ENCODE measurements at places on chromosomes 5 and 9. TPM values are rescaled to one million over a fixed set of nuclear protein-coding genes. Genes with fewer than 3 reads are reported as not detected.

- no peak for DNase-seq
These were observed 278.3 kb upstream of the DMRT1 start for GRCh38 chr9:563200-563599.

NINJ1 gene
- polyA plus RNA-seq = 26.4 TPM

DNA sequence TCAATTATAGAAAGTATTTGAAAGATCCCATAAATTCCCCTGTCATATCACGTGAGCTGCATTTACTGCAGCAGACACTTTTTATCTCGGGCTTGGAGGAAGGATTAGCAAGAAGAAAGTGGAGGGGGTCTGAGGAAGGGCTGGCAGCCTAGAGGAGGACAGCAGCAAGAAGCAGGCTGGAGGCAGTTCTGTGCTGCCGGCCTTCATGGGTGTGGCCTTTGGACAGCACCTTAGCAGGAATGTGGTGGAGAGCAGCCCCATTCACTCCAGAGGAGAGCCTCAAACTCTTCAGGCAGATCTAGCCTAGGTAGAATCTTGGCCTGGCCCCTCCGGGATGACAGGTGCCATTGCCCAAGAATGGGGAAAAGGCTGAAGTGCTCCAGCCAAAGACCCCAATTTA is 89.8 kb upstream of the GABRP start:
- no peak for DNase-seq

PCDHGA12 gene
- polyA plus RNA-seq = 1.7 TPM

TERT gene
- polyA plus RNA-seq = not detected

GLRX gene
- polyA plus RNA-seq = 11.3 TPM

GBGT1 gene
- 3.6 TPM for polyA plus RNA-seq

GRCh38 chr5:43245724-43246385 is 53.8 kb downstream of the NIM1K start:
- DNase-seq = no peak

DNA sequence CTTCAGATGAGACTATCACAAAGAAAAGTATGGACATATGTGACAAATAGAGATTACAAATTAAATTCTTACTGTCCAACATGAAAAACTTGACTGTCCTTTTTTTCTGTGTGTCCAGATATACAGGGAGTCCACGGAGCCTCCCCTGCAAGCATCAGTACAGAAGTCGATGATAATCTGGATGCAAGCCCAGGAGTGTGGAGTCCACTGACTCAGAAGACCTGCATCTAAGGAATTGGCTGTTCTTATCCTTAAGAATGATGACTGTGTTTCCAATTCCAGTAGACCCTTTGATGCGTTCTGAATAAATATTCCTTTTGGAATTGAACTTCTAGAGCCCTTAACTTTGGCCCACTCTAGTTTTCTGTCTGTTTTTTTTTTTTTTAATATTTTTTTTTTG is 56.7 kb upstream of the TAF11L2 start:
- DNase-seq = no peak

DNA sequence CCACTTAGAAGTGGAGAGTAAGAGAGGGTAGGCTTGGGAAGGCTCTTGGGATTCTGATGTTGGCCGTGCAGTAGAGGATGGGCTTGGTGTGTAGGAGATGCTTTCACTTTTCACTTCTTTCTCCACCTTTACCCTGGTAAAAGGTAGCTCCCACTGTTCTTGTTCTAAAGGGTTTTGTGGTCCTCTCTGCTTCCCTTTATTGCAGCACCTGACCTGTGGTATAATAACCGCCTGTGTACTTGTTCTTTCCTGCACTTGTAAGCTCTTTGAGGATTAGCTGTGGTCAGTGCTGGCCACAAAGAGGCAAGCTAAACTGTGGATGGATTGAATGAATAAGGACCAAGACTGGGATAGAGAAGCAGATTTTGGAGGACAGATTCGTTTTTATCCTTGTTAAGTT is 25.2 kb downstream of the KDM4C start:
- no peak for DNase-seq

DNA sequence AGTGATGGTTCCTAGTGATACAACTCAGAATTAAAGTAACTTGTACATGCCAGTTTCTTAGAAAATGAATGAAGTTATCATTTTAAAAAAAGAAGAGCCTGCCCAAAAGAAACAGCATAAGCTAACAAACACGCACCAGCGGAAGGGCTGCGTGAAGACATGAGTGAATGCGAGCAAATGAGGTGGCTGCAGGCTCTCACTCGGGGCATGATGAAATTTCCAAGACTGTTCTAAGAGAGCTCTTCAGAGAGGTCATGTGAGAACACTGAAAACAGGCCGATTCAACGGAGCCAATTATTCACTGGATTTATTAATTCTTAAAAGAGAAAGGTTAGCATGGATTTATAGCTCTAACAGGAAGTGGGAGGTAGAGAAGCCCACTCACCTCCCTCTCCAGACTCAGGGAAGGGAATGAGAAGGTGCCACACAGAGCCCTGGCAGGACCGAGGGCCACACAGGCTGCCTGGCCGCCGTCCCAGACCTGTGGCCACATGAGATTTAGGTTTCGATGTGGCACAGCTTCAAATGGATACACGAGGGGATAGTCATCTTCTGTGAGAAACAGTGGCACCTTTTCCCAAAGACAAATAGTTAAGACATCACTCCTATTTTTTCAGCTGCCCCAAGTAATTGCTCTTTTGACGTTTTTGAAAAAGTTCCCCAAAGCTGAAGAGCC is 55.5 kb downstream of the HABP4 start:
- DNase-seq = no peak

DNA sequence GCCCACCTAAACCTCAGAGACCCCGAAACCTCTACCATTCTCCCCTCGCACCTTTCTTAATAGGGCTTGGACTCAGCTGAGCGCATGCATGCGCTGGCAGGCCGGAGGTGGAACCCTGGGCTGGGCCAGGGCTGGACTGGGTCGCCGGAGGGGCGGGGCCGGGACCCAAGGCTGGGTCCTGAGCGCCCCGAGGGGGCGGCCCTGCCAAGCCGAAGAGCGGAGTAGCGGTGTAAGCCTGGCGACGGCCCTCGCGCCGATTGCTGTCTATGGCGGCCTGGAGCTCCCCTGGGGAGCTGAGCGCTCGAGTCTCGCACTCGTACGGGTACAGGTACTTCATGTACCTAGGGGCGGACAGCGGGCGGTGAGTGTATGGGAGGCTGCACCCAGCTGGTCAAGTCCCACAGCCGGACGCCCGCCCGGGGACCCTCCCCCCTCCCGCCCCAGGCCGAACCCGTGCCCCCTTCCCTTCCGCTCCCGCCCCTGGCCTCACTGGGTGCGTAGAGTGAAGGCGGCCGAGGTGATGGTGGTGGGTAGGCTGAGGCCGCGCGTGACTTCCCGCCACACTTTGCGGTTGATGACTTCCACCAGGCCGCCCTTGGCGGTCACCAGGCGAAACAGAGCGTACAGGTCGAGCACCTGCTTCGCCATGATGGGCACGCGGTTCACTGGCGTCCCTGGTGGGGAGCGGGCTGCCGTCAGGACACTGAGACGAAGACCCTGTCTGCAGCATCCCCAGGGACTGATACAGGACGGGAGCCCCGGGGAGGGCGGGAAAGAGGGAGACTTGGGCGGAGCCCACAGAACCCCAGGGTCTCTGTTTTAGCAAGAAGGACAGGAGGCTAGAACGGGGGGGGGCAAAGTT is 3.3 kb upstream of the DCTN3 start:
- DNase-seq = no peak

TAF11L11 gene
- not detected for polyA plus RNA-seq

FBP2 gene
- polyA plus RNA-seq = 91.5 TPM

DNA sequence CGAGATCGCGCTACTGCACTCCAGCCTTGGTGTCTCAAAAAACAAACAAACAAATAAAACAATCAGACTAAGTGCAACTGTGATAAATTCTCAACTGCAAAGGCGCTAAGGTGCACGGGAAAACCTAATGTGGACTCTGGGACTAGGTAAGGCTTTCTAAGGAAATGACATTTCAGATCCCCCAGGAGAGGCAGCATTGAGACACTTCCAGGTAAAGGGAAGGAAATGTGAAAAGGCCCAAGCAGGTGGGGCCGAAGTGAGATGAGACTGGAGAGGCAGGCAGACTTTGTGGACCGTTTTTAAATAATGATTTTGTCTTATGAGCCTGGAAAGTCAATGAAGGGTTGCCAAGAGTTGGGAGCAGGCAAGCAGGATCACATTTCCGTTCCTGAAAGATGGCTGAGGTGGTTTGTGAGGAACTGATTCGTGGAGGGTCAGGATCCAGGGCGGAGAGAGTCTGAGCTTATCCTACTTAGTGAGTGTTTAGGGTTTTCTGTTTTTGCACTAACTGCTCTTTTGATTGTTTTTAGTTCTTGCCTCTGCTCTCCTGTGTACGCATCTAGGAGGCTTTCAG is 2.0 kb upstream of the APBA1 start:
- no peak for DNase-seq

- no peak for DNase-seq
These were observed 590.3 kb upstream of the C9orf72 start for GRCh38 chr9:28163619-28164018.

DNA sequence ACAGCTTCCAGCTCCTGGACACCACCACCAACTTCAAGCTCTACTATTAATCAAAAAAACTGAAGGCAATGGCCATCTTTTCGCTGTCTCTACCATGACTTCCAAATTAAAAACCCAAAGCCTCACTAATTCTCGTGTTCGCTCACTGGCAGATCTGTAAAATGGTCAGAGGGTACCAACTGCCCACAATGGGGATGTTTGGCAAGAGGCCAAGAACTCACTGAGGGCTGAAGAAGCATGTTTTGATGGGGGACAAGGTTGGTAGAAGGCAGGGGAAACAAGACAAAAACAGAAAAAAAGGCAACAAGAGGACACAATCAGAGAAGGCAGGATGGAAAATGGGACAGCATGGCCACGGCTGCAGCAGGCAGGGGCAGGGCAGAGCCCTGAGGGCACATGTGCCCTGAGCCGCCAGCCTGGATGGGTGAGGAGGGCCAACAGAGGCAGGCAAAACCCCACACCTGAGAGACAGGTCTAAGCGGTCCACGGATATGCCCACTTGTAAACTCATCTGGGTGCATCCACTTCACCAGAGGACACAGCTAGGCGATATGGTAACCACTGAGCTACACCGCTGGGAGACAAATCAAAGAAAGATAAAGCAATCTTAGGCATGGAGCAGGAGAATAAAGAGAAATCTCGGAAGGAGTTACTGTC is 50.3 kb downstream of the PFDN1 start:
- DNase-seq = no peak

PCDHAC2 gene
- polyA plus RNA-seq = 0.67 TPM

DNA sequence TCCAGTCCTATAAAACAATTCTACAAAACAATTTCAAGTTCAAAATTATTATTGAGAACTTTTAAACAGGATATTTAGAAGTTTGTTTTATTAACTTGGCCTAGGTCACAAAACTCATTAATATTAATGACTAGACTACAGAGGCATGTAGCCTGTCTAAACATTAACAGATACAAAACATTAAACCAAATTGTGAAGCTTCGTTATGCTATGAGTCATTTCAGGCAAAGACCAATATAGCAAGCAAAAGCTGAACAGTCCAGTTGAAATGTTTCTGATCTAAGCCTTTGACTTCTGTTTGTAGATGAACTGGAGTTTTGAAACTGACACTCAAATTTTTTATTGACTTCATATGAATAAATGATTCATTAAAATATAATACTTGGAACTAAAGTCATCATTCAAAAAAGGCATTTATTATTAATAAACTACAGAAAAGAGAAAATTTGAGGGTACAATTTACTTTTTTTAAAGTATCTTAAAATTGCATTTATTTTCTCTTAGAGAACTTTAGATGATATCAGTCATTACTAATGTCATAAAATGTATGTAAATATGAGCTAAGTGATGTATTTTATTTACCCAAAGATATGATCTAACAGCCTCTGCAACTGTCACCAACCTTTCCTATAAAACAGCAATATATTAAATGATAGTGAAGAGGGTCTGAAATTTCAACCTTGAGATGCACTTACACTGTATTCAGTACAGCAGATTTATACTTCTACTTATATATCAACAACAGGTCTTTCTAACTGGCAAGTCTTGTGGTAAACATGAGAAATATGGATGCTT is 188.8 kb downstream of the COMMD10 start:
- DNase-seq = no peak

PLAC8L1 gene
- polyA plus RNA-seq = 0.73 TPM

CSF2 gene
- polyA plus RNA-seq = not detected

DNA sequence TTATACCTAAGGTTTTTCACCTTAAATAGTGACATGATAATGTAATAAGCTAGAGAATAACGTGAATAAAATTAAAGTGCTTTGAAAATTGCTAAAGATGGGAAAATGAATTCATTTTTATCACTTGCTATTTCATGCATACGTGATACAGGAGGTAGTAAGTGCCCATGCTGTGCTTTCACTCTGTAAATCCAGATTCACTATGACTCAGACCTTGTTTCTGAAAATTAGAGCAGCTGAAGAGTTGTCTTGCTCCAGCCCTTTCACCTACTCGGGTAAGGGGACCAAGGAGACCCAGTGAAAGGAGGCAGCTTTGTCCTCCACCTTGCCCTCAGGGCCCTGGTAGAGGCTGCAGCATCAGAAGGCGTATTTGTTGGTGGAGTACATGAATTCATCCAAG is 87.9 kb downstream of the ANKH start:
- no peak for DNase-seq

DNA sequence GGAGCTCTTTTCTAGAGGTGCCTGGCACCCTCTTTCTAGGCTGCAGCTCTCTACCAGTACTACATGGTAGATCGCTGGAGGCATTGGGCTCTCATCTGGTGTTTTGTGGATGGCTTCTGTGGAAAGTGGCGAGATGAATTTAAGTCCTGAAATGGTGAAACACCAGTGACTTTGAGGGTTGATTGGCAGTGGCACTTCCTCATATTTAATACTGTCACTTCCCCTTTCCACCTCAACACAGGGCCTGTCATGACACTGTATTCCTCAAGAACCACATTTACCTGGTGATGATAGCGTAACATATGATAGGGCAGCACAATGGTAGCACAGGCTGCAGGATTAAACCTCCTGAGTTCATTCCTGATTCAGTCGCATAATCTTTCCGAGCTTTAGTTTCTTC is 132.1 kb downstream of the KDM4C start:
- no peak for DNase-seq

DNA sequence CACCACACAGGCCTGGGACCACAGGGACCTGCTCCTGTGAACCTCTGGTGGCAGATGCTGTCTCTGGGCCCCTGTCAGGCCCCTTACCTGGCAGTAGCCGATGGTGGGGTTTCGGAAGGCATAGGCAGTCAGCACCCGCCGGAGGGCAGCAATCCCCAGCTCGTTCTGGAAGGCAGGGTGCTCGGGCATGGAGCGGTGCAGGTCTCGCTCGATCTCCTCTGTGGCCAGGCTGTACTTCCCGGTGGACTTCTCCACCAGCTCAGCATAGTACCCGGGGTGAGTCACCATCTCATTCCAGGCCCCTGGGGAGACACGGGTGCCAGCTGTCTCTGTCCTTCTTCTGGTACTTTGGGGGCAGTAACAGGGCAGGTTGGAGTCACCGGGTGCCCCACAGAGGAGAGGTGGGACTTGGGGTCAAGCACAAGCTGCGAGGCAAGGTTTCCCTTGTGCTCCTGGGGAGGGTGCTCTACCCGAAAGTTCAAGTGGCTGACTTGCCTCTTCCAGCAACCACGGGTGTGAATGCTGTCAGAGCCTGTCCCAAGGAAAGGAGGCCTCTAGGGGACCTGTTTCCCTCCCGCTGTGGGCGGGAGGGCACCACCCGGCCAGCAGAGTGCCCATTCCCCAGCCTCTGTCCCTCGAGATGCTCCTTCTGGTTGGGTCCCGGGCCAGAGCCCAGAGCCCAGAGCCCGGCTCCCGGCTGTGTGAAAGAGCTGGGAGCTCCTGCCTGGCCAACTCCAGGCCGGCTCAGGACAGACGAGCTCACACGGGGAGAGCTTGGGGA is 19.8 kb upstream of the MRNIP start:
- no peak for DNase-seq

ECM2 gene
- 26.4 TPM for polyA plus RNA-seq

Measured in forelimb muscle (tissue), 1 donor.